ENCODE measurements at places on chromosomes 7 and 10. TPM values are rescaled to one million over a fixed set of nuclear protein-coding genes. Genes with fewer than 3 reads are reported as not detected.

The CTAGE6 gene
- not detected for total RNA-seq

The KAT6B gene
- total RNA-seq: 24.2 TPM

The GFRA1 gene
- 5.1 TPM for total RNA-seq

The NUDT5 gene
- 109 TPM for total RNA-seq

The COL26A1 gene
- total RNA-seq: 70.9 TPM

The ST8SIA6 gene
- total RNA-seq: 3.5 TPM

The KIF11 gene
- total RNA-seq: 55.7 TPM

The SNX13 gene
- total RNA-seq: 27.5 TPM

The LRIT1 gene
- not detected for total RNA-seq

Measured in WTC11 (cell line).